ENCODE measurements at places on chromosomes 4 and X.

DNA sequence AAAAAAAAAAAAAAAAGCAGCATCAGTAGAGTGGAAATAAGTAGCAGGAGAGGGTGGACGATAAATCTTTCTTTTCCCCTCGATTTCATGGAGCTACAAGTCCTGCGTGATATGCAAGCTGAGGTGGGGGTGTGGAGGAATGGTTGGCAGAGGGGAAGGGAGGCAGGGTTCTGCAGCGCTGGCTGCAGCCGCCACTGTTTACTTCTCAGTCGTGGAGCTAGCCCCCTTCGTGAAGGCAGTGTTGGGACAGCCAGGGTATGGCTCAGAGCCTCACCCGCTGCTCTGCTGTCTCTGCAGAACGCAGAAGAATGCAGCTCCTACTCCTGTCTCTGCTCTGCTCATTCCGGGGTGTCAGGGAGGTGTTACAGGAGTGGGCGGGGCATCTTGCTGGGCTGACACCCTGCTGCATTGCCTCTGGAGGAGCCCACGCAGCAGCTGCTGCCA lies 140.6 kb downstream of the GPM6A start:
- no peak for DNase-seq

DNA sequence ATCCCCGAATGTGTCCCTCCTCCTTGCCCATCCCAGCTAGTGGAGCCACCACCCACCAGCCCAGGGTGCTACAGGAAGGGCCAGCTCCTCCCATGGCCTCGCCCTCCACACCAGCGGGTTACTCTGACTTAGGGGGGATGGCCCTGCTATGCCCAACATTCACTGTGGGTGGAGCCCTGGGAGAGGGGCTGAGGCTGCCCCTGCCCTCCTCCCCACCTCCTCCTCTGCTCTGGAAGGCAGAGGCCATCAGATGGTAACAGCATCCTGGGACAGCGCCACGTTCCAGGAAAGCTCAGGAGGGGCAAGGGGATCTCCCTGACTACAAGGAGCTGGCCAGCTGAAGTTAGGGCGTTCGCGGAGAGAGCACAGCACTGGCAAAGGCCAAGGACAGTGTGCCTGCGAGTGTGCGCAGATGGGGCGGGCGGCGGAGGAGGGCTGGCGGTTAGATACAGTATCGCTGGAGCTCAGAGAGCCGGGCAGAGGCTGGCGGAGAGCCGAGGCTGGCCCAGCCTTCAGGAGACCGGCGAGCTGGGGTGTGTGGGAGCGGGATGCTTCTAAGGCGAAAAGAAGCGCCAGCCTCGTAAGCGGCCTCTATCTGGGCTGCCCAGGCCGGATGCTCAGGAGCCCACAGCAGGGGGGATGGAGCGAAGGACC lies 1.5 kb downstream of the JAKMIP1 start:
- DNase-seq, result no peak

DNA sequence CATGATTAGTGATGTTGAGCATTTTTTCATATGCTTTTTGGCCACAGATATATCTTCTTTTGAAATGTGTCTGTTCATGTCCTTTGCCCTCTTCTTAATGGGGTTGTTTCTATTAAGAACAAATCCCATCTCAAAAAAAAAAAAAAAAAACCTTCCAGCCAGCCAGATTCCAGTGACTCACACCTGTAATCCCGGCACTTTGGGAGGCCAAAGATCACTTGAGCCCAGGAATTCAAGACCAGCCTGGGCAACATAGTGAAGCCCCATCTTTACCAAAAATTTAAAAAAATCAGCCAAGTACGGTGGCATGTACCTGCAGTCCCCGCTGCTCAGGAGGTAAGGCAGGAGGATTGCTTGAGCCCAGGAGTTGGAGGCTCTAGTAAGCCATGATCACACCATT lies 5.1 kb downstream of the RAB33B start:
- no peak for DNase-seq

GRCh38 chr4:147029296-147029695 lies 83.6 kb upstream of the TTC29 start:
- DNase-seq, result no peak

DNA sequence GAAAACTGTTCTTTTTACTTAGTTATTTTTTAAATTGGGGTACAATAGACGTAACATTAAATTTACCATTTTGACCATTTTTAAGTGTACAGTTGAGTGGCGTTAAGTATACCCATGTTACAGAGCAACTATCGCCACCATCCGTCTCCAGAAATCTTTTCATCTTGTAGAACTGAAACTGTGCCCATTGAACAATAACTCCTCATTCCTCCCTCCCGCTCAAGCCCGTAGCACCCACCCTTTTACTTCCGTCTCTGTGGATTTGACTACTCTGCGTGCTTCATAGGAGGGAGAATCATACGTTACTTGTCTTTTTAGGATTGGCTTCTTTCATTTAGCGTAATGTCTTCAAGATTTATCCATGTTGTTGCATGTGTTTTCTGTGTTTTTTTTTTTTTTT lies 55.3 kb downstream of the TMEM131L start:
- no peak for DNase-seq

DNA sequence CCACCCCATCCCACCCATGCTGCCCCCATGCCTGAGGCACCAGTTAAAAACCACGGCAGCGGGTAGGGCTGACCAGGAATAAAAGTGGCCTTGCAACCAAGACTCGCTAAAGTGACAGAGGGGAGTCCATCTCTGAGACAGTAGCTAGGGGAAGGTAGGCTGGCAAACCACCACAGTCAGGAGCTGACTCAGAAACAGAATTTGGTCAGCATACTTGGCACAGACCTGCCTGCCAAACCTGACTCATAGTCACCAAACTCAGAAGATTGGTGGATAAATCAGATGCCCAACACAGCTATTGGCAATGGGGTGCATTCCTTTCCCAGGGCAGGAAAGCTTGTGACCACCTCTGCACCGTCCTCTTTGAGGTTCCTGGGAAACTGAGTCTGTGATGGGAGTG lies 193.8 kb downstream of the BCOR start:
- DNase-seq, result no peak

DNA sequence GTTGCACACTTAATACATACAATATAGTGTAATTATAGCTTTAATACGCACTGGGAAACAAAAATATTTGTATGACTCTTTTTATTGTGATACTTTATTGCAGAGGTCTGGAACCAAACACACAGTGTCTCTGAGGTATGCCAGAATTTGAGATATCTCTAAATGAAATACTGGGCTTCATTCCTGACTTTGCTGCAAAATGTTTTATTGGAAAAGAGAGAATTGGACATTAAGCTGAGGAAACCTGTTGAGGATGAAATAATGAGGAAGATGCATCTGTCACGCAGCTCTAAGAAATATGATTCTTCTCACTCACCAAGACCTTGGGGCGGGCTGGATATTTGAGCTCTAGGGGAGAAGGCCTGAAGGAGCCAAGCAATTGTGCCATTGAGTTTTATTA lies 242.1 kb downstream of the CPE start:
- no peak for DNase-seq

DNA sequence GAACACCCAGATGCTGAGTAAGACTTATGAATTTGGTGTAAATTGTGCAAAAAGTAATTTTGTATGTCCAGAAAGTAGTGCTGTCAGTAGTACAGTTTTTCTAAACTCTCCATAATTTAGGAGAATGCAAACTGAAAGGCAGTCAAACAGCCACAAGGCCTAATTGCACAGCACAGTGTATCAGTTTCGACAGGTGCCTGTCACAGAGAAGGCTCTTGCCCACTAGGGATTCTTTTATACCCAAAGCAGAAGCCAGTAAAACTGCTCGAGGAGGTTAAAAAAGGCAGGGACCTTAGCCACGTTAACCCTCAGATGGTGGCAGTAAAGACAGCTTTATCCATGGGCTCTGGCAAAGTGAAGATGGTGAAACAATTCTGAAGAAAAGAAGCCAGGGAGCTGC lies 69.4 kb upstream of the GATB start:
- DNase-seq, result no peak

DNA sequence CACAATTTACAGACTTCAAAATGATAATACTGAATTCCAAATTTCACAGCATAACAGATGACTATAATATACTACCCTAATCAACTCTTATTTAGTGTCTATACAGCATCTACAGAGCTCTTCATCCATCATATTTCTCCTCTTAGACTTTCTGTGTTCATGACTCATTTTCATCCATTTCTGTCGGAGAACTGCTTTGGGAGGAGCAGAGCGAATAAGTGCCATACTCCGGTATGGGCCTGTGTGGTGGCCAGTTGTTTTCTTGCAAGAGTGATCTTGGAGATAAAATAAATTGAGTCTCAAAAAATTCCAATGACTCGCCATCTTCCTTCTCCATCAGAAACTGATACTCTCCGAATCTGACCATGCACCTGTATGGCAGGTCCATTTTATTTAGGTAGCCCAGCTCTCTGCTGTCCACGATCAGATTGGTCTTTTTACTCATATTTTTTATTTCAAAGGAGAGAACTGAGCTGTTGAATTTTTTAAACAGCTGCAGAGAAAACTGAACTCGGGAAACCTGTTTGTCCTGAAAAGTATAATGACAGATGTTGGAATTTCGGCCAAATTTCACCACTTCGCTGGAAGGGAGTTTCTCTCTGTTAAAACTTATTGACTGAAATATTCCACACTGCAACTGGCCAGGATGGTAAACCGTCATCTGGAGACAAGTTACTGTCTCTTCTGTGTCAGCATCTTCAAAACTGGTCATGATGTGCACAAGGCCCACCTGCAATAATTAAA lies 7.8 kb downstream of the TIFA start:
- no peak for DNase-seq

GRCh38 chr4:6362243-6362885 lies 92.7 kb downstream of the WFS1 start:
- DNase-seq, result no peak

- DNase-seq, result no peak
These were observed 1347.0 kb upstream of the AGA start for GRCh38 chr4:178789279-178789678.

- no peak for DNase-seq
These were observed 76.0 kb downstream of the ARAP2 start for GRCh38 chr4:36168127-36168878.

- DNase-seq, result no peak
These were observed 25.6 kb upstream of the PTTG2 start for GRCh38 chr4:37934609-37935008.

DNA sequence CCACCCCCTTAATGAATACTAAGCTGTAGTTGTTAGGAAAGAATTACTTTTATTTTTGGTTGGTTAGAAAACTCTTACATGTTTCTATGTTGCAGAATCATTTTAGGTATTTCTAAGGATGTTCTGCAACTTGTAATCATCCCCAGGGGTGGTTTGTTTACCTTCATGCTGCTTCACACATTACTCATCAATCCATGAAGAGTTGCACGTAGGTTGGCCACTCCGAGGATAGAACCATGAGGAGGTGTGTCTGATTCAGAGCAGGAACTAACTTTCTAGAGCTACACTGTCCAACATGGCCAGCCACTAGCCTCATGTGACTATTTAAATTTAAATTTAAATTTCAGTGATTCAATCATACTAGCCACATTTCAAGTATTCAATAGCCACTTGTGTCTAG lies 127.2 kb upstream of the FRMPD4 start:
- no peak for DNase-seq

DNA sequence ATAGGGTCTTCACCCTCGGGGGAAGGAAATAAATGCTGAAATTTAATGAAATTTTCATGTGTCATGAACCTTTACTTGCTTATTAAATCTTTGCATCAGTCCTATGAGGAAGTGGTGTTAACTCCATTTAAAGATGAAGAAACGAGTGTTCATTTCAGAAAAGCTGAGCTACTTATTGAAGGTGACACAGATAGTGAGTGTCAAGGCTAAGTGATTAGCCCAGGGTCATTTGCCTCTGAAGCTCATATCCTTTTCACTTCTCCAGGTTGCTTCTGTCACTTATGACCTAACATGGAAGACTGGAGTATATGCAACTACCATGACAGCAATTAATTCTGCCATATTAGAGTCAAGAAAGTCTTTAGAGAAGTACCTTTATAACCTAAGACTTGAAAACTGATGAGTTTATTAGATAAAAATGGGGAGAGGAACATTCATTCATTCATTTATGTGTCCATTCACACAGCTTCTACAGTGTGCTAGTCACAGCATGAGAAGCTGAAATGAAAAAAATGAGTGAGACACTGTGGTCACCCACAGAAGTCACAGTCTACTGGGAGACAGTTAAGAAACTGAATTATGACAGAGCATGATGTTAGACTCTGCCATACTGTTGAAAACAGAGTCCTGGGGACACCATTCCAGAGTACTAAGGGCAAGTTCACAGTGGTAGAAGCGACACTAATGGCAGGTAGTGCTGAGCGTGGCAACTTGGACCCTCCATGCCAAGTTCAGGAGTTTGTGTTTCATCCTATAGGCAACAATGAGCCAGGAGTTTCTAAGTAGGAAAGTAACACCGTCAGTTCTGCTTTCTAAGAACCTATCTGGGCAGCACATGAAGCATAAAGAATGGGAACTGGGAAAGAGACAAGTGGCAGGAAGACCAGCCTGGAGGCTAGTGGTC lies 21.3 kb downstream of the ALPK1 start:
- DNase-seq, result no peak

- DNase-seq, result no peak
These were observed 1.8 kb upstream of the GPR82 start for GRCh38 chrX:41722214-41722613.

GRCh38 chr4:2299794-2300193 lies 37.9 kb upstream of the MXD4 start:
- DNase-seq, result no peak

DNA sequence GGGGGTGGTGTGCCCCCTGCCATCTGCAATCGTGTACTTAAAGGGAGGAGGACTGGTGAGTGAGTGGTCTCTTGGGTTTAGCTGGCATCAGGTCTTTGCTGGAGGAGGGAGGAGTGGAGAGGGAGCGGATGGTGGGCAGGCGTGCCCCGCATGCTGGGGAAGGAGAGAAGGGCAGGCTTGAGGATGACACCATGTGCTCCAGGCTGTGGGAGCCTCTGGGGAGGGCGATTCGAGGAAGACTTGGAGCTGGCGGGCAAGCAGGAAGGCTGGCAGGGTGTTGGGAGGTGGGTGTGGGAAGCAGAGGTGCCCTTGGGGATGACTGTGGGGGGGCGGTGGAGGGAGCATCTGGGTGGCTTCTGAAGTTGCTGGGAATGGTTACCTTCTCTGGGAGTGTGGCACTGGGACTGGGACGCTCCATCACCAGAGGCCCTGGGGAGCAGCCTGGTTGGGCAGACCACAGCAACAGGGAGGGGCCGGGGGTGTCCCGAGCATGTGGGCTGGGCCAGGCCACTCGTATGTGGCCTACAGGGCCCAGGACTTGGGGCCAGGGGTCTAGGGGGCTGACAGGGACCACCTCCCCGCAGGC lies 30.8 kb upstream of the AFAP1 start:
- no peak for DNase-seq

DNA sequence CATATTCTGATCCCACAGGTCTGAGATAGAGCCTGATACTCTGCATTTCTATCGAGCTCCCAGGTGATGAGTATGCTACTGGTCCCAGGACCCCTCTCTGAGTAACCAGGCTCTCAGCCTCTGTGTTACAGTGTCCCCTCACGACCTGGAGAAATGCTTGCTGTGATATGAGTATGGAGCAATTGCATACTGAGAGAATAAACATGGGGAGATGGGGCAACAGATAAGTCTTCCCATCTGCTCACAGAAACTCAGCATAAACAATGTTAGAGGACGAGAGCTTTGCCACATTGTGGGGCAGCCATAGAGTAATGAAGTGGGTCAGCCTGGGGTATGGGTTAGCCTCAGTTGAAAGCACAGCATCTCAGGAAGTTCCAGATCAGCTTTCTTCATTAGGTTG lies 82.6 kb upstream of the HS3ST1 start:
- DNase-seq, result no peak
